ENCODE measurements at places on chromosomes 7 and 10. TPM values are rescaled to one million over a fixed set of nuclear protein-coding genes. Genes with fewer than 3 reads are reported as not detected.

The GPR15LG gene
- not detected for total RNA-seq

The PIK3CG gene
- 36.6 TPM for total RNA-seq

The TAS2R3 gene
- 1.5 TPM for total RNA-seq

The ASZ1 gene
- not detected for total RNA-seq

The MYO3A gene
- not detected for total RNA-seq

The VPS37D gene
- total RNA-seq, result 0.34 TPM

The HUS1 gene
- total RNA-seq, result 33.8 TPM

The LMOD2 gene
- not detected for total RNA-seq

The OR2A12 gene
- not detected for total RNA-seq

The AS3MT gene
- 0.50 TPM for total RNA-seq

The CTAGE4 gene
- 1.2 TPM for total RNA-seq

The CACNA2D1 gene
- not detected for total RNA-seq

The CD36 gene
- not detected for total RNA-seq

The SH2D4B gene
- not detected for total RNA-seq

The CLRN3 gene
- not detected for total RNA-seq

The HOXA1 gene
- 0.16 TPM for total RNA-seq

The PTPRZ1 gene
- total RNA-seq, result not detected

The AEBP1 gene
- total RNA-seq, result 38.7 TPM

The HOXA11 gene
- total RNA-seq, result not detected

The GTF2IRD1 gene
- total RNA-seq, result 3.1 TPM
